ENCODE measurements at places on chromosomes 2 and 18. TPM values are rescaled to one million over a fixed set of nuclear protein-coding genes. Genes with fewer than 3 reads are reported as not detected.
A peak's percentile ranks its signal among the peaks of the same experiment; 100 is the strongest.

PXDN gene
- 124 TPM for polyA plus RNA-seq

GRCh38 chr2:124482551-124482950 is 457.5 kb downstream of the CNTNAP5 start:
- DNase-seq: no peak

DNA sequence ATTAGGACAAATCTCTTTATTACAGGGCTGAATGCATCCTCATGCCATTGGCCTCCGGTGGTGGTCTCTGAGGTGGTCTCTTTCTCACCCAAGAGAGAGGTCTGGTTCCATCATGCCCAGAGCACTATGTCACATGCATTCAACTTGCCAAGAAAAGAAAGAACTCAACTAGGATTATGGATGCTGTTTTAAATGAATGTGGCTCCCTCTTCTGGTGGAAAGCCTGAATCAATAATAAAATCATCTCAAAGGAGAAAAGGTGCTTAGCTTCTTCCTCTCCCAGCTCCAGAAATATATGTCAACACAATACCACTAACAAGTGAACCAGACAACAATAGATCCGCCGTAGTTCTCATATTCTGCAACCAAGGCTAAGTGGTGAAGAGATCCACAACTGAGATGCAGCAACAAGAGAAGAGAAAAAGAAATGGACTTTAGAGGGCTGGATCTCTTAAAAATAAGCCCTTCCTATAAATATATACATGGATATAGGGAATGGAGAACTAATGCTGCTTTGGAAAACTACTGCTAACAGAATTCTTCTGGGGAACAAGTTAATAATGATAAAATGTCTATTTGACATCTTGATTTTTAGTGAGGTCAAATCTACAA is 396.8 kb downstream of the NCKAP5 start:
- DNase-seq: peak; percentile 22

GRCh38 chr2:239204876-239205468 is 195.8 kb downstream of the HDAC4 start:
- DNase-seq: no peak

SERPINB3 gene
- not detected for polyA plus RNA-seq

DNA sequence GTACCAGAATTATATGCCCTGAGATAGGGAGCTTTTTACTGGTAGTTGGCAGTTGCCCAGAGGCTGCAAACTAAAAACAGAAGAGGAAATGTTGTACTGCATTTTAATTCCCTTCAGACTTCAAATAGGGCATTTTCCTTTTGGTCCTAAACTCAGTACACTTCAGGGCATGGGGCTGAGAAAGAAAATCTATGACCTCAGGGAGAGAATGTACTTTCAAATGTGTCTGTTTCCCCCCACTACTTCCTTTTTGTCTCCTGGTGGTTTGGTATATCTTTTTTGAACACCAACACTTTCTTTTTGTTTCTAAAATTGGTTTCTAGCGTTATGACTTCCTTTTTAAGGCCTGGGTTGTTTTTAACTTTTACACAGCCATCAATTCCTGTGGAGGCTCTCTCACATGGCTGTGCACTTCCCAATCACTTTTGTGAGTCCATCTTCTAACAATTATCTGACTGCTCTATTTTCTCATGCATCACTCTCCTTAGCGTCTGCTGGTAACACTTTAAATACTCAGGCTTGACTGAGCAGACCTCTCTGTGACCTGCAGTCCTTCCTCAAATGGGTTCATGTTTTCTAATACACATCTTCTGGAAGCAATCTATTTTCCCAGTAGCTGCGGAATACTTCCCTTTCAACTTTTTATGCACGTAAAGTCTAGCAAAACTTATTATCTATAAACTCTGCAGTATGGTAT is 596.0 kb downstream of the LRP1B start:
- no peak for DNase-seq

- peak; percentile 74 for DNase-seq
Observed at GRCh38 chr18:658001-658946, 821 bp downstream of the TYMS start.

GRCh38 chr2:20282916-20283592 is 58.1 kb upstream of the SDC1 start:
- peak; percentile 56 for DNase-seq

CHRNG gene
- polyA plus RNA-seq: 160 TPM

AOX1 gene
- polyA plus RNA-seq: 0.67 TPM

CFC1B gene
- not detected for polyA plus RNA-seq

GRCh38 chr2:200360364-200360763 is 53.9 kb downstream of the SPATS2L start:
- no peak for DNase-seq

VIT gene
- 4.5 TPM for polyA plus RNA-seq

EIF4E2 gene
- 152 TPM for polyA plus RNA-seq

GRCh38 chr2:3504741-3505140 is 14.6 kb downstream of the ADI1 start:
- DNase-seq: no peak

REEP1 gene
- 76.7 TPM for polyA plus RNA-seq

DNA sequence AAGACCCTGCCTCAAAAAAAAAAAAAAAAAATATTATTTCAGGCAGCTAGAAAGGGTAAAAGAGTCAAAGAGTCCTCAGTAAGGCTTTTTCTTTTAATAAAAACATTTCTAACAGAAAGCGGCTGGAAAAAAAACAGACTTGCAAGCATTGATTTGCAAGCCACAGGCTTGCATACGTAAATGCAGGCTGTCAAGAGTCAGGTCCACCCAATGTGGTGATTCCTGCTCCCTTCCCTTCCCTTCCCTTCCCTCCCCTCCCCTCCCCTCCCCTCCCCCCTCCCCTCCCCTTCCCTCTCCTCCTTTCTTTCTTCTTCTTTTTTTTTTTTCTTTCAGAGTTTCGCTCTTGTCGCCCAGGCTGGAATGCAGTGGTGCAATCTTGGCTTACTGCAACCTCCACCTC is 74.4 kb upstream of the GULP1 start:
- DNase-seq: no peak

DNA sequence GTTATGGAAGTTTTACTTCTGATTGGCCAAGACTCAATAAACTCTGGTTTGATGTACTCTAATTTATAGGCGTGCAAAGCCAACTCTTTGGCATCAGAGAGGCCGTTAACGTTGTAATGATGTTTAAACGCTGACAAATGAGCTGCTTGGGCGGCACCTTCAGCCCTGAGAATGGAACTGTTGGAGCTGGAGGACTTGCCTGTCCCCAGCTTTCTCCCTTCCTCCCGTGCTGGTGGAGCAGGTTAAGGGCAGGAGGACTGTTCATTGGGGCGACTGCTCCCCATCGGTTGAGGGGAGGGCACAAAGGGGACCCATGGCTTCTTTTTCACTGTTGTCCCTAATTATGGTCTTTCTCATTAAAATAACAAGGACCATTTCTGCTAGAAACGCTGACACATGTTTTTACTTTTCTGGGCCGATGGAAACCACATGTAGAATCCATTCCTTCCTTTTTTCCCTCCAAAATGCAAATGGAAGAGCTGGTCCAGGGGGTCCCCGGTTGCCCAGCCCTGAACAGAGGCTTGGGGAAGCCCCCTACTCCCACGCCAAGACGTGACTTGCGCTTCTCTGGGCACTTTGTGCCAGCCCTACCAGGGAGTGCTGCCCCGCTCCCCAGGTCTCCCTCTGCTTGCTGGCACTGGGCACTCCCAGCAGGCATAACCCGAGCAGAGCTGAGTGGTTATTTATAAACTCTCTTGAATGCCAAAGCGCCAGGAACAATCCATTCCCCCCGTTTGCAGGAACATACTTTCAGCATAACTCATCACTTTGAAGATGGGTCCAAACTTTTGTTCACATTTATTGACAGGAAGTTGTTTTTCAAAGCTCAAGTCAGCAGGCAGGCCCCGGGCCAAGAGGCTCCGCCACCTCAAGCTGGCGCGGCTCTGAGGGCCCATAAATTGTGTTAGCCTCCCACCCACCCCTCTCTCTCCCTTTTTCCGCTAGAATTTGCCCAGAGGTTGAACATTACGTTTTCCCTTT is 170.1 kb downstream of the ASB1 start:
- DNase-seq: peak; percentile 41

DNA sequence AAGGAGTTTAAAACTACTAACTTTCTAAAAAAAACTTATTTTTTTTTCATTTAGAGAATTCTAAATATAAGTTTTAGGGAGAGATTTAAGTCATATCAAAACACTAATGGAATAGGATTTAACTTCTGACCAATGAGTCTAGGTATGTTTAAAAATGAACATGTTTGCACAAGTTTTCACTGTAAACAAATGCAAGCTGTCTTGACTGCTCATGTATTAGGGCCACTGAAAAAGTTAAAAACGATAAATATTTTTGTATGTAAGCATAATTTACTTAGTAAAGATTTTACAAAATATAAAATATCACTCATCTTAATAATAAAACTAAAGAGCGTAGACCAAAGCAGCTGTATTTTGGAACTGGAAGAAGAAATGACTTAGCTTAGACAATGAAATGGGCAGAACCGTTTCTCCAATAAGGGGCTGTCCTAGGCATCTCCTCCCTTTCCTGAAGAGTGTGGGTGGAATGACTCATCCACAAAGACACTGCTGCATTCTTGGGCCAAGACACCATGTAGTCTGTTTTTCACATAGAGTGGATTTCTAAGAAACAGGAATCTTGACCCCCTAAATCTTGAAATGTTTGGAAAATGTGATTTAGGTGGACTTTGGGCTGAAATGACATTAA is 118.8 kb downstream of the MEP1B start:
- no peak for DNase-seq

DYNAP gene
- 0.10 TPM for polyA plus RNA-seq

SERPINB2 gene
- not detected for polyA plus RNA-seq

DNA sequence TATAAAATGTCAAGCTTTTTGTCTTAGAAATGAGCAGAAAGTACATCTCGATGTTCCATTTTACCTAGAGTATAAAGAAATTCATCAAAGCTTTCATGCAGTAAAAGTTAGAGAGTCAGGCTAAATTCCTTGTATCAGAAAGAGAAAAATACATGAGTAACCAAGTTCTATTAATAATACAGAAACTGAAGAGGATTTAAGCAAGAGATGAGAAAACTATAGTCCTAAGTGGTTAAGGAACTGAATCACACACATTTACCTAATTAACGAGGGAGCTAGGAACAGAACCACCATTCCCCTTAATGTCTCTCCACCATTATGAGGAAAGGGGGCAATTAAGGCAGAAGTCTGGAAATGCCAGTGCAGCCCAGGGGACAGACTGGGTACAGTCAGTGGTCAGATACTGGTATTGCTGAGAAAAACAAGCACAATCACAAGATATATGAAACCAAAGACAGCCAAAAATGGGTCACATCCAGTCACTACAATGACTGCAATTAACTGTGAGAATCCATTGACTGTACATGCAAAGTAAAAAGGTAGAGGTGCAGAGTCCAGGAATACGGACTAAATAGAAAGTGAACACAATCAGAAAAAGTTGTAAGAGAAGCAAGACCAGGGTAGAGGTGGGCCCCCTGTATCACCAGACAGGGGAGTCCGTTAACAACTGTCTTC is 23.9 kb downstream of the MAP4K3 start:
- DNase-seq: no peak

Measured in forelimb muscle (tissue), 1 donor.